SJSA1 (cell line): ENCODE measurements at places on chromosomes 4 and X. TPM values are rescaled to one million over a fixed set of nuclear protein-coding genes. Genes with fewer than 3 reads are reported as not detected.

DNA sequence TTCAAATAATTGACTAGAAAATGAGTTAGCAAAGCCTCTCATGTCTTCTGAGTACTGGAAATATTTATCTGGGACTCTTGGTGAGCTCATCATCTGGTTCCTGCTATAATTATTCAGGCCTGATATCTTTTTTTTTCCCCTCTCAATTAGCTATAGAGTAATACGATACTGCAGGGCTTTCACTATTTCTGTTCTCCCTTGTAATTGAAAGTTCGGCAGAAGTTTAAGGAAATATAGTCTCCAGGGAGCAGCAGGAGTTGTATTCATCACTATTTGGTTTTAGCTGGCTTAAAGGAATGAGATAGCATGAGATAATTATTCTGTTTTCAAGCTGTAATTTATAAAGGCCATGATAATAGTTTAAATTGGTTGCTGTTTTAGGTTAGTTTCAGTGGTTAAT lies 378.6 kb upstream of the EPHA5 start:
- no peak for DNase-seq

GRCh38 chrX:19660604-19661255 lies 145.4 kb upstream of the MAP3K15 start:
- no peak for DNase-seq

GRCh38 chr4:139972305-139972704 lies 181.7 kb downstream of the MAML3 start:
- DNase-seq, result no peak

PRR32 gene
- not detected in 2 replicates for total RNA-seq

- no peak for DNase-seq
Measured at GRCh38 chr4:100098011-100098545, 92.2 kb downstream of the DDIT4L start.

ELF4 gene
- 20.4 and 26.7 TPM in 2 replicates for total RNA-seq

DNA sequence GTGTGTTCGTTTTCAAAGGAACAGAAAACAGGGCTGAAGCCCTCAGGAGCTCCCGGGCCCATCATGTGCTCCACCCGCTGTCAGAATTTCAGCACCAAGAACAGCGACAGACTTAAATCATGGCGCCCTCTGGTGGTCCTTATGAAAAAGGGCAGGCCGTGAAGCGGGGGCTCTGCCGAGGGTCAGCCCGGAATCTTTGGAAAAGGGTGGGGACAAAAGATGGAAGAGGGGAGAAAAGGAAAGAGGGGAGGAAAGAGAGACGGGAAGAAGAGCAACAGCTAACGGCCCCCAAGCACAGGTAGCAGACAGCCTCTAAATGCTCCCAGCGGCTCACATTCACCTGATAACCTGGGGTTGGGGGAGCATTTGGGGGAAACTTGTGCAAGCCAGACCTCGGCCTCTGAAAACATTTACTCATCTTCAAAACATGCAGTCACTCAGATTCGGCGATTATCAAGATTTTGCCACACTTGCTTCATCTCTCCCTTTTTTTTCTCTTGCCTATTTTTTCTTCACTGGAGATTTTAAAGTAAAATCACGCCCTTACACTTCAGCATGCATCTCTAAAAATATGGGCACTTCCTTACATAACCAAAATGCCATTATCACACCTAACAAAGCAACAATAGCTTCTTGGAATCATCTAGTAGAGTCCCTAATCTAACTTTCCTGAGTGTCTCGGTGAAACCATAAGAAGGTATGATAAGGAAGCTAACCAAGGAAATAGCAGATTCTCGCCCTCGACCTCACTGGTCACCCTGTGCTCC lies 28.1 kb upstream of the MAN2B2 start:
- no peak for DNase-seq

- DNase-seq, result no peak
Measured at GRCh38 chrX:137549851-137550664, 15.9 kb upstream of the ZIC3 start.

SRPX gene
- total RNA-seq, result 8.5 and 13.4 TPM in 2 replicates

DNA sequence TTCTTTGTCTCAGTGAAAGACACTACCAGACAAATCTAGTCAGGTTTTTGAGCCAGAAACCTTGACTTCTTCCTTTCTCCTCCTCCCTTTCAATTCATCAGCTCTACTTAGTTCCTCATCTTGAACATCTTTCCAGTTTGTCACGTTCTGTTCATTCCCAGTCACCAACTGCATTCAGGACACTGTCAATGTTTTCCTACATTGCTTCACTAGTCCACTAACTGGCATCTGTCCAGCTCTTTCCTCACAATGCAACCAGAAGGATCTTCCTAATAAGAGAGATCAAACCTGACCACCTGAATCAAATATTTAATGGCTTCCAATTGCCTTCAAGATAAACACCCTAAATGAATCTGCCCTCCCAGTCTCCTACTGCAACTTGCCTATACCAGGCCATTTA lies 52.5 kb downstream of the SYNPO2 start:
- no peak for DNase-seq

DNA sequence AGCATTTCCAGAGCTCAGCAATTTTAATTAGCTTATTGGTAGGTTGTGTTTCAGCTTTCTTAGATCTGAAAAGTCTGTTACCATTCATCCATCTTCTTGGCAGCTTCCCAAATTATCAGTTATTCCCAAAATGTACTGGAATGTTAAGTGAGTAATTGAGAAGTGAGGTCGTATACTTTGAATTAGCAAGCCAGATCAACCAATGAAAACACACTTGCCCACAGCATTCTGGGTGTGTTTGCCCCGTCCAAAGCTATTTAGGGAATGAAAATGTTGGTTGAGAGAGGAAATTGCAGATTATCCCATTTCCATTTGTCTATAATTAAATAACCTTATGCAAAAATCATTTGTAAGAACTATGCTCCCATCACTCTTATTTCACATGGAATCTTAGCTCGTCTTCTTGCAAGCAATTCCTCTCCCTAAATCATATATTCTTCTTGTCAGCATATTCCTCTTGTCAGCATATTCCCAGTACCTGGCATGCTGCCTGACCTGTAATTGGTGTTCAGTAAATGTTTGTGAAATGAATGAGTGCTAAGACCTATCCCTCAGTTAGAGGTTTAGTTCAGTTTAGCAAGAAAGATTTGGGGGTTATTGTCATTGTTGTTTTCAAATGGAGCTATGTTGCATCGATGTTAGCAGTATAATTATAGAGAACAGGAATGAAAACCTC lies 23.3 kb upstream of the ANTXR2 start:
- DNase-seq, result no peak

DCLK2 gene
- total RNA-seq, result 5.2 and 5.7 TPM in 2 replicates

GRCh38 chr4:19725130-19725529 lies 526.6 kb upstream of the SLIT2 start:
- DNase-seq, result no peak

GRCh38 chr4:7987148-7987989 lies 47.7 kb upstream of the AFAP1 start:
- DNase-seq, result peak; percentile 61

GRCh38 chrX:154039577-154039976 lies 19.9 kb upstream of the IRAK1 start:
- DNase-seq, result no peak
